EL (cell line): ENCODE measurements at places on chromosomes 7 and 10.

DNA sequence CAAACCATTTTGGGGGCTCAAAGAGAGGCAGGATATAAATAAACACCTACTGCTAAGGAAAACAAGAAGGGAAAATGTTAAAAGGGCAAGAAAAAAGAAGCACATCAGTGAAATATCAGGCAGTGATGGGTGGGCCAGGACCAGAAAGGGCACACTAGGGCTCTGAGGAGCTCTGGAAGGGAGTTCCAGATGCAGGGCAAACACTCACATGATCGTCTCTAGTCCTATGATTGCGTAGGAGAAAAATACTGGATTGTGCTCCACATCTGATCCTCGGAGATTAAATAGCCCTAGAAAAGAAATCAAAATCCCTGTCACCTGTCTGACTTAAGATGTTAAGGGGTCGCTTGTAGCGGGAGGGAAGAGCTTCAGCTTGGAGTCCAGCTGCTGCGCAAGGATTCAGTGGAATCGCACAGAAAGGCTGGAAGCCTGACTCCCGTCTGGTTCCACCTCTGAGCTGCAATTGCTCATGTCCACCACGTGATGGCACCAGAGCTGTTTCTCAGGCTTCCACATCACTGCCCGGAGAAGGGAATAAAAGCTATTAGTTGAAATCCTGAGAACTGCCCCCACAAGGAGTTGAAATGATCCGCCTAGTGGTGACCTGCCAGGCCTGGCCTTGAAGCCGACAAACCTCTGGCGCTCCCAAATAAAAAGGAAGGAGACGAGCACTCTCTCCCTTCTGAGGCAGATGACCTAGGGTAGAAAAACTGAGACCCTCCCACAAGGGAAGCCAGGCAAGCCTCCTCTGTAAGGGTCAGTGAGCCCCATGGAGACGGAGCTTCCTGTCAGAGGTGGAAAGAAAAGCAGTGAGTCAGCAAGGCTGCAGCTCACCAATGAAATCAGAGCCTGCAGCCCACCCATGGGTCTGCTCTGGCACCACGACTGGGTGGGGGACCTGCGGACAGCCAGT is 39.2 kb downstream of the XPNPEP1 start:
- DNase-seq = peak; percentile 88

DNA sequence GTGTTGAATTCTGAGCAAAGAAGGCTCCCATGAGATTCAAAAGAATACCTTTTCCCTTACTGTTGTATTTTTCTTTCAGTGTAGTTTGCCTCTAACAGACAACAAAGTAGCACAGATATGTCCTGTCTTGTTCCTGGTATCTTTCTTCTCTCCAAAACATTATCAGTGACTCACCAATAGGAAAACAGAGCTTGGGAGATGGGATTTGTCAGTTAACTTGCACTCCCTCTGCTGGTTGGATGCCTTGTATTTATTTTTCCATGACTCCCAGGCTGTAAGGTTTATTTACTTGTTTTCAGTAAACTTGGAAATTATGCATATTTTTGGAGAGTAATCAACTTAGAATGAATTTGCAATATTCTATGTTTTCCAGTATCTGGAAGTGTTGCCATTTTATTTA is 129.7 kb downstream of the SAMD9 start:
- peak; percentile 67 for DNase-seq

DNA sequence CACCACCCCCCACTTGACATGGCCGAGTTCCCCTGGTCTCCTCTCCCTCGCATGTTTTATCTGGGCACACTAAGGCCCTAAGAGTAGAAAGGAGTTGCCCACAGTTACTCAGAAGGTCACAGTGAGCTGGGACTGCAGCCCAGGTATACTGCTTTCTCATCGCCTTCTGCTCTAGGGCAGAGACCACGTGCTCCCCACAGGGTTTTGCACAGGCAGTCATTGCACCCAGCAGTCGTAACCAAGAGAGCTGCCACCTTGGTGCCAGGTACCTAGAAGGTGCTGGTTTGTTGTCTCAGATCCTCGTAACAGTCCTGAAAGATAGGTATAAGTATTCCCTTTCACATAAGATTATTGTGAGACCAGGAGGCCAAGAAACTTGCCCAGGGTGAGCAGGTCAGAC is 1.8 kb downstream of the MINDY4 start:
- DNase-seq = no peak

GRCh38 chr10:99382176-99382575 is 48.2 kb downstream of the GOT1 start:
- DNase-seq = no peak

DNA sequence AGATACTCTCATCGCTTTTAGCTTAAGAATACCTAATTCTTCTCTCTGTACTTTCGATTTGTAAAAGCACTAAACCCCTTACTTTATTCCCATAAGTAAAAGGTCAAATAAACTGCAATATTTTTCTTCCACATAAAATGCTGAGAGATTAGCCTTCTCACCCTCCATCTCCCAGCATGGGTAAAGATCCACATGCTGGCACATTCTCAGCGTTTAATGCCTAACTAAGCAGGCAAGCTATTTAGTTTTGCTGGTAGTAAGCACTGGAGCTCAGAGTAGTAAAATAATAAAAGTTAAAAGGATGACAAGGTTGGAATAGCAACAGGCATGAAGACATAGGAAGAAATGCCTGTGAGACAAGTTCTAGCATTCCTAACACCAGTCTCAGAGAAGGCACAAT is 65.9 kb upstream of the NEBL start:
- no peak for DNase-seq

- no peak for DNase-seq
Measured at GRCh38 chr7:98483964-98484545, 83.2 kb upstream of the BAIAP2L1 start.

DNA sequence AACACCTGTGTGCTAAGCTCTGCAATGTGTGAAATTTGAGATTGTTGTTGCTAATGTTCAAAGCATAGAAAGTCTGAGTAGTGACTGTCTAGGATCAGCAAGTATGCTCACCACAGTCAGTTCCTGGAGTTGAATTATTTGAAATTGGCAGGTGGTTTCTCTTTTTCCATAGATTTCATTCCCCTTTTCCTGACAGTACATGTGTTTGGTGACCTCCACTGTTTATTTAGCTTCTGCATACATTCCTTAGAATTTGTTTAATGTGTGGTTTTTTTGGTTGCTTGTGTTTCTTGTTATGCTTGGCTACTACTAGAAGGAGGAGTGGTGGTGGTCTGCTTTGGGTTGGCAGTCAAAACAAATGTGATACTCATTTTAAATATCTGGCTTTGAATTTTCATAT is 52.3 kb downstream of the FOXP2 start:
- no peak for DNase-seq

DNA sequence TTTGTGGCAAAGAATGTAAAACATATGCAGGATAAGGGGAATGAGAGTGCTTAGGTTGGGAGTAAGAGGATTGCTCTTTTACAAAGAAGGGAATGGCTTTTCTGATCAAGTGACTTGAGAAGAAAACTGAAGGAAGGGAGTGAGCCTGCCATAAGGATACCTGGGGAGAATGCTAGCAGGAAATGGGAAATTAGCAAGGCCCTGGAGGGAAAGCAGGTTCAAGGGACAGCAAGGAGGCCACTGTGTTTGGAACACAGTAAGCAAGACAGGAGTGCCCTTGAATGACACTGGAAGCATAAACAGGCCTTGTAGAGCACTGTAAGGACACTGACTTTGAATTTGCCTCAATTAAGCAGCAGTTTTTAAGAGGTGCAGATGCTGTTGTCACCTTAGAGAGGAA is 1069.9 kb downstream of the DNAJB9 start:
- no peak for DNase-seq

DNA sequence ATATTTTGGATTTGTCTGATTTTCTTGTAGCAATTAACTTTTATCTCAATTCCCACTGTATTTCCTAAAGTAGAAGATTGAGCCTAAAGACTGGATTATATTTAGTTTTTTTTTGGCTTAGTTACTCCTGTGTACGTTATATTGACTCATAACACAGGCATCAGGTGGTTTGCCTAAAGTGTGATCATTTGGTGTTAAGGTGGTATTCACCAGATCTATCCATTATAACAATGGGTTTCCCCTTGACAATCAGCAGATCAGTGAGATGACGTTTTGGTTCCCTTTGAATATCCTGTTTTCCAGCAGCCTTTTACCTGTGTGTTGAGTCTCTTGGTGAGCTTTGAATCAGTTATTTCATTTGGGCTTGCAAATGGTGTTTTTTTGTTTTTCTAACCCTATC is 18.1 kb downstream of the MAPK8 start:
- DNase-seq = no peak

- DNase-seq = peak; percentile 98
Measured at GRCh38 chr7:141158561-141158960, 84.7 kb downstream of the TMEM178B start.

GRCh38 chr7:108406222-108406890 is 49.9 kb downstream of the NRCAM start:
- no peak for DNase-seq

GRCh38 chr7:112790586-112791003 is 402 bp upstream of the TMEM168 start:
- no peak for DNase-seq

GRCh38 chr7:30012757-30013156 is 13.7 kb downstream of the FKBP14 start:
- DNase-seq = no peak

DNA sequence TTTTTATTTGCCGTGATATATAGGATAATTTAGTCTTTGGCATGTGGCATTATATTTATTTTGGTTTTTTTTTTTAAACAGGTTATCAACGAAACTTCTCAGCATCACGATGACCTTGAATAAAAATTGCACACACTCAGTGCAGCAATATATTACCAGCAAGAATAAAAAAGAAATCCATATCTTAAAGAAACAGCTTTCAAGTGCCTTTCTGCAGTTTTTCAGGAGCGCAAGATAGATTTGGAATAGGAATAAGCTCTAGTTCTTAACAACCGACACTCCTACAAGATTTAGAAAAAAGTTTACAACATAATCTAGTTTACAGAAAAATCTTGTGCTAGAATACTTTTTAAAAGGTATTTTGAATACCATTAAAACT is 9.1 kb downstream of the VIM start:
- no peak for DNase-seq

DNA sequence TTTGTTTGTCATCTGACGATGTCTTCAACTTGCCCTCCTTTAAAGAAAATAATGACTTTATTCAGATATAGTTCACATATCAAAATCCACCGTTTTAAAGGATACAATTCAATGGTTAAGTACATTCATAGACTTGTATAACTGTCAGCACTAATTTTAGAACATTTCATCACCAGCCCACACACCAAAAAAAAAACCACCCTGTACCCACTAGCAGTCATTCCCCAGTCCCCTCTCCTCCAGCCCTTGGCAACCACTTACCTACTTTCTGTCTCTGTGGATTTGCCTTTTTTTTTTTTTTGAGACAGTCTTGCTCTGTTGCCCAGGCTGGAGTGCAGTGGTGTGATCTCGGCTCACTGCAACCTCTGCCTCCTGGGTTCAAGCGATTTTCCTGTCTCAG is 5.3 kb upstream of the HILPDA start:
- no peak for DNase-seq

DNA sequence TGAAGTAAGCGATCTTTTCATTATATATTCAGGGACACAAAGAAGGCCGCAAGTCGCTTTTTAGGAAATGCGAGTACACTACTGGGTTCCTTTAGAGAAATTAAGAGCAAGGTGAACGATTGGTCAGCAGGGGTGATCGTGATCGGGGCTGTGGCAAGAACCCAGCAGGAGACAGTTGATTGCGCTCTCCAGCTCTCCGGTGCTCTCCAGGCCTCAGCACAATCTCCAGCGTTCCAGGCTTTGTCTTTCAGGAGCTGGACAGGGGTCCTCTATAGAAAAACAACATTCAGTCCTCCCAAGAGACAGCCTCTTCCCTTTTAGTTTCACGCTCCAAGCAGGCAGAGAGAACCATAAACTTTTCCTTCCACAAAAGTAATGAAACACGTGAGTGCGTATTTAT is 170.5 kb upstream of the KLF6 start:
- no peak for DNase-seq

- DNase-seq = no peak
Measured at GRCh38 chr7:101673951-101674350, 44.9 kb upstream of the MYL10 start.

DNA sequence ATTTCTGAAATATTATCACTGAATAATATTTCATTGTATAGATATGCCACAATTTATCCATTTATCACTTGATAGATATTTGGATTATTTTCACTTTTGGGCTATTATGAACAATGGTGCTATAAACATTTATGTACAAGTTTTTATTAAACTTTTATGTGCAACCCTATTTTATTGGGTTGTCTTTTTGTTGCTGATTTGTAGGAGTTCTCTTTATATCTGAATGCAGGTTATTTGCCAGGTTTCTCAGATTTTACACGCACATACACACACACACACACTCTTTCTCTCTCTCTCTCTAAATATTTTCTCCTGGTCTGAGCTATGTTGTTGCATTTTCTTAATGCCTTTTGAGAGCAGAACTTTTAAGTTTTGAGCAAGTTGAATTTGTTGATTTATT is 36.2 kb downstream of the ADK start:
- no peak for DNase-seq

- DNase-seq = no peak
Measured at GRCh38 chr7:120876922-120877321, 19.0 kb upstream of the TSPAN12 start.

- no peak for DNase-seq
Measured at GRCh38 chr7:92815412-92815811, 21.0 kb downstream of the CDK6 start.

DNA sequence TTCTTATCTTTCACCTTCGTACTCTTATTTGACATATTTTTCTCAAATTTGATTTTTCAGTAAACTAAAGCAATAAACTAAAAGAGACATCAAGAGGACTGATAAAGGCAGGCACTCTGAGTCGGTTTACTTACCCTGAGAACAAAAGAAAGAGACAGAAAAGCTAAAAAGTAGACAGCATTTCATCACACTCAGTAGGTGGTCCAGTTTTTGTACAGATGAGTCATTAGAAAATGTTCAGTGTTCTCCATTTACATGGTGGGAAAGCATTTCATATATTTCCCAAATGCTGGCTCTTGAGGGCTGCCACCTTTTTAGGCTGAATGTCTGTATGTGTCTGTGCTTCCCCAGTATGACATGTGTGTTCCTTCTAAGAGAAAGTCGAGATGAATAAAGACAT is 52.7 kb downstream of the NHLRC2 start:
- DNase-seq = peak; percentile 21
